ENCODE measurements at places on chromosomes 1 and 21.
A peak's percentile ranks its signal among the peaks of the same experiment; 100 is the strongest.

DNA sequence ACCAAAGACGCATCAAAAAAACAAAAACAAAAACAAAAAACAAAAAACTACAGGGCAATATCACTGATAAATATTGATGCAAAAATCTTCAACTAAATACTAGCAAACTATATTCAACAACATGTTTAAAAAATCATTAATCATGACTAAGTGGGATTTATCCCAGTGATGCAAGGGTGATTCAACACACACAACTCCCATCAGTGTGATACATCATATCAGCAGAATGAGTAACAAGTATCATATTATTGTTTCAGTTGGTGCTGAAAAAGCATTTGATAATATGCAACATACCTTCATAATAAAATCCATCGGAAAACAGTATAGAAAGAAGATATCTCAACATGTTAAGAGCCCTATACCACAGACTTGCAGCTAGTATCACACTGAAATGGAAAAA is 953.0 kb downstream of the AMY1C start:
- DNase-seq, result no peak

DNA sequence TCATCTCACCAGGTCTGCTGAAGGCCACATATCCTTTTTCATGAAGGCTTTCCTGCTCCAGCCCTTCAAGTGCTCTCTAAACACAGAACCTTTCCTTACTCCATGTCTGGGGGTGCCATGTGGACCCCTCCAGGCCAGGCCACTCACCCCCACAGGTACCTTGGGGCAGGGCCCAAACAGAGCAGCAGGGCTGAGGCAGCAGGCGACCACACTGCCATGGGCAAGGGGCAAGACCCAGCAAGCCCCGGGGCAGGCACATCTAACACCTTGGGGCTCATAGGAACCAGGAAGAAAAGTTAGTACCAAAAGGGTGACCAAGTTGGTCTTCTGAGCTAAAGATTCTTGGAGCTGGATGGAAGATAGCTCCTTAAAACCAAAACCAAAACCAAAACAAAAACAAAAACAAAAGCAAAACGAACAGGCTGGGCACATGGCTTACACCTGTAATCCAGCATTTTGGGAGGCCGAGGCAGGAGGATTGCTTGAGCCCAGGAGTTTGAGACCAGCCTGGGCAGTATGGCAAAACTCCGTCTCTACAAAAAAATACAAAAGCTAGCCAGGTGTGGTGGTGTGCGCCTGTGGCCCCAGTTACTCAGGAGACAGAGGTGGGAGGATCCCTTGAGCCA is 63.7 kb downstream of the MRPL37 start:
- DNase-seq, result no peak

GRCh38 chr1:39396671-39397070 is 94.8 kb upstream of the BMP8A start:
- DNase-seq, result no peak

- no peak for DNase-seq
Measured at GRCh38 chr1:45329445-45329844, 2.8 kb downstream of the HPDL start.

- DNase-seq, result no peak
Measured at GRCh38 chr1:211532088-211532444, 40.1 kb upstream of the RD3 start.

GRCh38 chr1:70319750-70320149 is 34.8 kb downstream of the ANKRD13C start:
- DNase-seq, result no peak

- no peak for DNase-seq
Measured at GRCh38 chr21:38057626-38058025, 141.4 kb upstream of the KCNJ6 start.

- DNase-seq, result no peak
Measured at GRCh38 chr1:93689521-93690223, 8.0 kb upstream of the BCAR3 start.

DNA sequence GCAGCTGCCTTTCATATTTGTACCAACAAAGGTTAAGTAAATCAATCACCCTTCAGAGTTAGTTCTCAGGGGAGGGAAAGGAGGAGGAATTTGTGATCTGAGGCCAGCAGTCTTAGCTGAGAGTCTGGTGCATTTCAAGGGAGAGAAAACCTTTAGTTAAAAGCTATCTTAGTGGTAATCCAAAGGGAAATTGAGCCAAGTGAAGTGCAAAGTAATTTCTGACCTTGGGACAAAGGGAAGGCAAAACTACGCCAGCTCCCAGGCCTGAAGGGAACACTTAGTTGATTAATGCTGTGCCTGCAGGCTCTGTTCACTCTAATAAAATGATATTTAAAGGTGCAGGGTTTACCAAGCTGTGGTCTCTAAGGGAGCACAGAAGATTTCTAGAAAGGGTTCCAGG is 23.1 kb upstream of the FMOD start:
- no peak for DNase-seq

DNA sequence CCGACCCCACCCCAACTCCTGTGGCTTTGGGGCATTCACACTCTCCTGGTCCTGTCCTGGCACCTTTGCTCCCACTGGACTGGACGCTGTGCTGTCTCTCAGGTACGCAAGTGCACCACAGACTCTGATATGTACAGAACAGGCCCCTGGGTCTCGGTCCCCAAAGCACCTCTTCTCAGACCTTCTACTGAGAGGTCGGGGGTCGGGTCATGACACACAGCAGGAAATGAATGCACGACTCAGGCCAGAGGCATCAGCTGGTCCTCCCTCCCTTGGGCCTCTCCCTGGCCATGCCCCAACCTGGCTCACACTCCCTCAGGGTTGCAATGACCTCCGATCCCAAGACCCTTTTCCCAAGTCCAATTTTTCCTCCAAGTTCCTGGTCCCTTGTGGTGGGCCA is 1.8 kb upstream of the KRTAP10-12 start:
- no peak for DNase-seq

DNA sequence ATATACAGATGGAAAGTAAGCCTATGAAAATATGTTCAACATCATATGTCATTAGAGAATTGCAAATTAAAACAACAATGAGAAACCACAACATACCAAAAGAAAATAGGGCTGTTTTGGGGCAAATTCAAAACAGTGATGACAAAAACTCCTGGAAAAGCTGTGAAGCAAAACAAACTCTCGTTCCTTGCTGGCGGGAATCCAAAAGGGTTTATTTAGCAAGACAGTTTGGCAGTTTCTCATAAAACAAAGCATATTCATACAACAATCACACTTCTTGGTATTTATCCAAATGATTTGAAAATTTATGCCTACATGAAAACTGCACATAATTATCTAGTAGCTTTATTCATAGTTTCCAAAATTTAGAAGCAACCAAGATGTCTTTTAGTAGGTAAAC is 44.4 kb downstream of the COL11A1 start:
- no peak for DNase-seq

DNA sequence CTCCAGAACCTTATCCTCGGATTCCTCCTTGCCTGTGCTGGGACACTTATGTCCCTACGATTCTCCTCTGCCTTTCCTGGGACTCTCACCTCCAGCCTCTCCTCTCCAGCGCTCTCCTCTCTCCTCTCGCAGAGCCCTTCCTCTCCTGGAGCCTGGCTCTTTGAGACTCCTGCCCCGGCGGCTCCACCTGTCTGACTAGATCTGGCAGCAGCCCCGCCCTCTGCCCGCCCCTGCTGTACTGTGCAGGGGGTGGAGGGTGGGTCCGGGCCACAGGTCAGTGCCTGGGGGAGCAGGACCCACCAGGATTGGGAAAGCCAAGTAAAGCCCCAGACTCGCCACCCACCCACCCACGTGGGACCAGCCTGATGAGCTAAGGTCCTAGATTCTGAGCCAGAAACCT is 1.6 kb downstream of the ELOVL1 start:
- no peak for DNase-seq

- DNase-seq, result no peak
Measured at GRCh38 chr1:36590264-36590663, 107.6 kb upstream of the CSF3R start.

DNA sequence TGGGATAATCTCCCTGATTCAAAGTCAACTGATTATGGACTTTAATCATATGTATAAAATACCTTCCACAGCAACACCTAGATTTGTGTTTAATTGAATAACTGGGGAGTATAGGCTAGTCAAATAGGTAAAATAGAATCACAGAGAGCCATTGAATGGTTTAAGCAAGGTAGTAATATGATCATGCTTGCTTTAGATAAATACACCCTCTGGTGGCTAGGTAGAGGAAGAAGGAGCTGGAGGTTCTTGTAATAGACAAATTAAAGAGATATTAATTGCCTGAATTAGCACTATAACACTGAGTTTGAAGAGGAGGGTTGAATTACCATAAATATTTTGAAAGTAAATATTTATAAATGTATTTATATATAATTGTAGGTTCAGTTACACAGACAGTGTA is 40.3 kb downstream of the DIRAS3 start:
- no peak for DNase-seq

- DNase-seq, result no peak
Measured at GRCh38 chr1:28272215-28272852, 13.0 kb downstream of the SESN2 start.

GRCh38 chr1:59278780-59279354 is 18.0 kb upstream of the FGGY start:
- no peak for DNase-seq

DNA sequence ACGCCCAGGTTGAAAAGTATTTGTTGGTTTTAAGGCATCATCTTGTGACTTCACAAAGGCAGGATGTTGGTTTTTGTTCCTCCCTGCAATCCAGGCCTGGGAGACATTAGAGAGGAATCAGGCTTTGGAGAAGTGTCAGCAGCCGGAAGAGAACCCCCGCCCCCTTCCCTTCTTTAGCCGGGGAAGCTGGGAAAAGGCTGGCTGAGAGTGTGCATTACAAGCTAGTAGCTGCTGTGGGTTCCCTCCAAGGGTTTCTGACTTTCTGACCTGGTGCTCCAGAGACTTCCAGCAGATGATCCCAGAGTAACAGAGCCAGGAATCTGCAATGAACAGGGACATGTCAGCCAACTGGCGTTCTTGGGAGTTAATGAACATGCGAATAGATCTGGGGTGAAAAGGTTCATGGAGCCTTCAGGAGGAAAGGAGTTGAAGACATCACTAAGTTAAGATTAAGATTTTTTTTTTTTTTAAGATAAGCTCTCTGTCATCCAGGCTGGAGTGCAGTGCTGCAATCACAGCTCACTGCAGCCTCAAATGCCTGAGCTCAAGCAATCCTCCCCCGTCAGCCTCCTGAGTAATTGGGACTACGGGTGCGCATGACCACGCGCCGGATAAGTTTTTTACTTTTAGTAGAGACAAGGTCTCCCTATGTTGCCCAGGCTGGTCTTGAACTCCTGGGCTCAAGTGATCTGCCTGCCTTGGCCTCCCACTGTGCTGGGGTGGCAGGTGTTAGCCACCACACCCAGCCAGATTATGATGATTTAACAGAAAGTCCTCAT is 7.5 kb downstream of the DISP3 start:
- peak; percentile 35 for DNase-seq

DNA sequence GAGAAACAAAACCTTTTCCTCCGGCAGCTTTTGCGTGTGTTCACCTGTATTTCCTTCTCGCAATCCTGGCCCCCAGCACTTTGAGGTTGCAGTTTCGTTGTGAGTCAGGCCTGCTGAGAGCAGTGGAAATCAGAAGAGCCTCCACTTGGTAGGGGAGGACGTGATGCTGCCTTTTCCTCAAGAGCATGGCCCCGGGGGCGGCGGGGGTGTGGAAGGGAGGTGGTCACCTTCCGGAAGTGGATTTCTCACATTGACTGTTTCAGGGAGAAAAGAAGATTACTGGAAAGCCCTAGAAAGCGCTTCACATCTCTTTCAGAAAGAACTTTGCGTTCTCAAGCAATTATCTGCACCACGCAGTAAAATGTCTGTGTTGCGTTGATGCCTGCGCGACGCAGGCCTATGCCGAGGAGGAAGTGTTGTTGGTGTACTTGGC is 12.2 kb upstream of the IL10 start:
- DNase-seq, result no peak

DNA sequence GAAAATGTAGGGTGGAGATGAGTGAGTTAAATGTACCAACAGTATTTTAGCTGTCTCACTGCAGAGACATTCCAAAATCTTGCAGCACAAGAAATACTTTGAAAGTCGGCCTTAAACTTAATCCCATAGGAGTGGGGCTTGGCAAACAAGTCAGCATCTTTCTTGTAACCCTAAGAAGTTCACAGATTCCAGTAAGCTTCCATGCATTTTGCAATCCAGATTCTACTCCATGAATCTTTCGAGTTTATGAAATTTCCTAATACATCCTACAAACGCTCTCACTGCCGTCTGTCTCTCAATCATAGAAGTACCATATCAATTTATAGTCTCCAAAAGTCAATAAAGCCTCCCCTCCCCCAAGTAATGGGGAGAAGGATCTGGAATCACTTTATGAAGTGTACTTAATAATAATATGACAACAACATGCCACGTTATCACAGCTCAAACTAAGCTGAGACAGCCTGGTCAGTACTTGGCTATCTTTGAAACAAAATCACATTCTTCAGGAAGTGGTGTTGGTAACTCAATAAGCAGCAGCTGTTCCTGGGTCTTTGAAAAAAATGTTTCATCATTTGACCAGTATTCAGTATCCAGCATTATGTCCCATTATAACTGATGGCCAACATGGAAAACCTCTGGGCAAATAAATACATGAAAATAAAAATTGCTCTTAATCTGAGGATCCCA is 317.4 kb upstream of the RUNX1 start:
- no peak for DNase-seq

- no peak for DNase-seq
Measured at GRCh38 chr1:41175546-41175945, 66.6 kb downstream of the SCMH1 start.

GRCh38 chr1:215891266-215892057 is 324.4 kb downstream of the KCTD3 start:
- no peak for DNase-seq

GRCh38 chr1:46205791-46206190 is 2.7 kb downstream of the LURAP1 start:
- no peak for DNase-seq

DNA sequence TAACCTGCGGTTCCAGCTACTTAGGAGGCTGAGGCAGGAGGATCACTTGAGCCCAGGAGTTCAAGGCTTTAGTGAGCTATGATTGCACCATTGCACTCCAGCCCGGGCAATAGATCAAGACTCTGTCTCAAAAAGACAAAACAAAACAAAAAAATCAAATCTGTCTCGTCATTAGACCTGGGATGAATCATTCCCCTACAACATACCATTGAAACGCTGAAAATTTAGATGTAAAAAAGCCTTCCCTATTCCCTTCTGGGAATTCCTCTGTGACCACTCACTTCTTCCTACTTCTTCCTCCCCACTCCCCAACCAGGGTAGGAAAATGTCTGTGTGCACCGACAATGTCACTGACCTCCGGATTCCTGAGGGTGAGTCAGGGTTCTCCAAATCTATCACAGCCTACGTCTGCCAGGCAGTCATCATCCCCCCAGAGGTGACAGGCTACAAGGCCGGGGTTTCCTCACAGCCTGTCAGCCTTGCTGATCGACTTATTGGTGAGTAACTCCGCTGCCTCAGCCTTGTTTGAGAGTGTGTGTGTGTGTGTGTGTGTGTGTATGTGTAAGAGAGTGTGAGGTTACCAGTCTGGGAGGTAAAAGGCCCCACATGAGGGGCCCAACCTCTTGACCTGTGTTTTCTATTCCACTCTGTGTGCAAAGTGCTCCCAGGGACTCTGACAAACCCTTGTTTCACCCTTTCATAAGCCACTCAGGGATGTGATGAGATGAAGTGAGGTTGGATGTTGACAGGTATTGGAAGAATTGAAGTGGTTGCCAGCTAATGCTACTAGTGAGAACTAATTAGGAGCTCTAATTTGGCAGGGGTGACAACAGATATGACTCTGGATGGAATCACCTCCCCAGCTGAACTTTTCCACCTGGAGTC is 16.3 kb upstream of the SARS1 start:
- DNase-seq, result no peak

Measured in right forelimb (tissue), 1 donor.